ENCODE measurements at places on chromosomes 11 and 22. TPM values are rescaled to one million over a fixed set of nuclear protein-coding genes. Genes with fewer than 3 reads are reported as not detected.

The OR52L1 gene
- total RNA-seq: not detected

The MGAT3 gene
- total RNA-seq: 1.3 TPM

The PATE4 gene
- not detected for total RNA-seq

The PDGFD gene
- total RNA-seq: 3.2 TPM

The ROBO3 gene
- total RNA-seq: 4.2 TPM

The LRRN4CL gene
- 4.9 TPM for total RNA-seq

The TRIM44 gene
- 31.5 TPM for total RNA-seq

The OR5P2 gene
- not detected for total RNA-seq

The CCDC134 gene
- 8.0 TPM for total RNA-seq

The OR8D4 gene
- total RNA-seq: not detected

The CD248 gene
- 51.9 TPM for total RNA-seq

The GDPD5 gene
- 4.1 TPM for total RNA-seq

The ME3 gene
- 40.7 TPM for total RNA-seq

The FOLR2 gene
- total RNA-seq: not detected

The LYVE1 gene
- total RNA-seq: 4.6 TPM

The CFAP300 gene
- total RNA-seq: 3.2 TPM

The NAV2 gene
- total RNA-seq: 12.6 TPM

The MAJIN gene
- not detected for total RNA-seq

The OR52I1 gene
- not detected for total RNA-seq

The WNT11 gene
- not detected for total RNA-seq

The CYP2D6 gene
- 0.43 TPM for total RNA-seq

The XNDC1N gene
- total RNA-seq: 7.2 TPM

The DSCAML1 gene
- total RNA-seq: not detected

The PHF21B gene
- under 0.01 TPM for total RNA-seq

The ATM gene
- total RNA-seq: 123 TPM

The INPPL1 gene
- total RNA-seq: 80.8 TPM

The ROBO4 gene
- 1.2 TPM for total RNA-seq

The PLAAT4 gene
- 9.1 TPM for total RNA-seq

The SYT7 gene
- total RNA-seq: 40.1 TPM

The GNAZ gene
- total RNA-seq: 3.1 TPM

The CERK gene
- 67.2 TPM for total RNA-seq

The MMP27 gene
- total RNA-seq: not detected

The FXYD2 gene
- not detected for total RNA-seq

The FAT3 gene
- total RNA-seq: 1.1 TPM

The NRIP3 gene
- 6.8 TPM for total RNA-seq

The RAB39A gene
- not detected for total RNA-seq

The OR51E1 gene
- total RNA-seq: not detected

The MAPK8IP2 gene
- 0.07 TPM for total RNA-seq

The GRM5 gene
- 0.10 TPM for total RNA-seq

Measured in smooth muscle cell of the pulmonary artery (primary cell).